ENCODE measurements at places on chromosomes 2 and 18.

DNA sequence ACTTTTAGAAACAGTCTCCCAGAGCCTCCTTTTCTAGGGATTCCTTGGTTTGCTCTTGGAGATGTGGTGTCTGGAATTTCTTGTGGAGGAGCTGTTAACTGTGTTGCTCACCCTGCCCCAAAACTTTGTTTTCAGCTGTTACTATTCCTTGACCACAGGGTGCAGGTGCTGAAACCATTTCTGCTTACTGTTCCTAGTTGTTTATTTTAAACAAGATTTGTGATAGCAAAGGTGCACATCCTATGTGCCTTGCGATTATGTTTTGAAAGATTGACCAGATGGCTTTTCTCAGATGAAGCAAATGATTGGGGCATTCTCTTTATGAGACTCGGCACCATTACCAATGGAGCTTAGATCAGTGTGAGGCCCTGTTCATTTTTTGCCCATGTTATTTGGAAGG, 111.2 kb downstream of the RAB3GAP1 start:
- no peak for DNase-seq

DNA sequence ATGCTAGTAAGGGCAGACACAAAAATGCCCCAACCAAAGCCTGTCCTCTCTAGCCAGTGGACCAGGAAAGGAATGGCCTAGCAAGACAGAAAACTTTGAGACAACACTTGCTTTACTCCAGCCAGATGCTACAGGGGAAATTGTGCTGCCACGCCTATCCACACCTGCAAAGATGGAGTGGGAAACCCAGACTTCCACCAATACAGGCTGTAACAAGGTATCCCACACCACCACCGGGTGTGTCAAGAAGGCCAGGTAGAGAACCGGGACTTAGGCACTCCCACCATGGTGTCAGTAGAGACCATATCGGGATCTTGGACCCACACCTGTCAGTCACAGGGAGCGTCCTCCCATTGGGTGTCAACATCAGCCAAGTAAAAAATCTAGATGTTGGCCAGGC, 16.2 kb upstream of the ESPNL start:
- DNase-seq = peak; percentile 8

- DNase-seq = no peak
Measured at GRCh38 chr18:79952456-79952995, 1.1 kb upstream of the SLC66A2 start.

- DNase-seq = peak; percentile 42
Measured at GRCh38 chr2:240435948-240436682, 652 bp downstream of the GPC1 start.

DNA sequence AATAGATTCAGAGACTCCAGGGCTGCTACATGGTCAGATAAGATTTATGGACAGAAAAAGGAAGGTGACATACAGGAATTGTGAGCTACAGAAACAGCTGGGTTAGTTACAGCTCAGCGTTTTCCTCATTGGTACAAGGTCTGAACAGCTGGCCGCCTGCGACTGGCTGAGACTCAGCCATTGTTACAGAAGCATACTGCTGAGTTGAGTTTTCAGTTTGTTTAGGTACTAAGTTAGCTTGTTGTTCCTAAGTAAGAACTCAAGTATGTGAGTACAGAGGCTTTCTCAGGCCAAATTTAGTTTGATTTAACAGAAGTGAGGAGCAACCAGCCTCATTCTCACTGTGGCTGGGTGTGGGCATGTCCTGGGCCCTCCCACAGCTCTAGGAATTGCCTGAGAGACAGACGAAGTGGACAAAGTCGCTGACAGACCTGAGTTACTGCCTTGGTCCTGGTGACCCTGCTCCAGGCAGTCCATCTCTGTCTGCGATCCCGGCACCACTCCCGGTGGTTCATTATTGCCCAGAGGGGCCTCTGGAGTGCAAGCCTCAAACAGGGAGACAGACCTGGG, 27.8 kb upstream of the RHOB start:
- DNase-seq = no peak

DNA sequence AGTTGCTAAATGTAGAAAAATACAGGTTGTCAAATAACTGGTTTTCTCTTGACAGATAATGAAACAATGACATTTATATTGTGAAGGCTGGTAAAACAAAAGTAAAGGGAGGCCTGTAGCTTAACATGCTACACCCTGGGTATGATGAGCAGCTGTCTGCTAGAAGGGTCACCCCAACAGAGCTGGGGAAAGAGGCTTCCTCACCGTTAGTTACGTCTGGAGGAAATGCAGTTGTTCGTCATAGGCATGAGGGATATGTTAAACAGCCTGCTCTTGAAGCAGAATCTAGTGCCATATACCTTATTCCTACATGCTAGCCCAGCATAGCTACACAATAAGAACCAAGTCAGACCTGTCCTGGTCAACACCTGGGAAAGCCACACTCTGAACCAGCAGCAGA, 49.9 kb downstream of the LPIN2 start:
- peak; percentile 45 for DNase-seq

DNA sequence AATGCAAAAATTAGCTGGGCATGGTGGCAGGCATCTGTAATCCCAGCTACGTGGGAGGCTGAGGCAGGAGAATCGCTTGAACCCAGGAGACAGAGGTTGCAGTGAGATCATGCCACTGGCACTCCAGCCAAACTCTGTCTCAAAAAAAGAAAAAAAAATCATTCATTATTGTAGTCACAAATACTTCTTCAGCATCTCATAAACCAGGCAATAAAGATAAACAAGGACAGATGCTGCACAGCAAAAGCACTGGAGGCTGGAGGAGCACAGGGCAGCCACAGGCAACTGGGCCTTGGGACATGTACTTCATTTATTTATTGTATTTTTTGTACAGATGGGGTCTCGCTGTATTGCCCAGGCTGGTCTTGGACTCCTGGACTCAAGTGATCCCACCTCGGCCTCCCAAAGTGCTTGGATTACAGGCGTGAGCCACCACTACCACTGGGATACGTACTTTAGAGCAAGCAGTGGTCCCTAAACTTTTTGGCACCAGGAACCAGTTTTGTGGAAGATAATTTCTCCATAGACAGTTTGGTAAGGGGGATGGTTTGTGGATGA, 16.8 kb upstream of the MAT2A start:
- no peak for DNase-seq

- no peak for DNase-seq
Measured at GRCh38 chr18:35508746-35509338, 11.1 kb upstream of the INO80C start.

- no peak for DNase-seq
Measured at GRCh38 chr18:63477200-63477599, 442 bp downstream of the SERPINB5 start.

DNA sequence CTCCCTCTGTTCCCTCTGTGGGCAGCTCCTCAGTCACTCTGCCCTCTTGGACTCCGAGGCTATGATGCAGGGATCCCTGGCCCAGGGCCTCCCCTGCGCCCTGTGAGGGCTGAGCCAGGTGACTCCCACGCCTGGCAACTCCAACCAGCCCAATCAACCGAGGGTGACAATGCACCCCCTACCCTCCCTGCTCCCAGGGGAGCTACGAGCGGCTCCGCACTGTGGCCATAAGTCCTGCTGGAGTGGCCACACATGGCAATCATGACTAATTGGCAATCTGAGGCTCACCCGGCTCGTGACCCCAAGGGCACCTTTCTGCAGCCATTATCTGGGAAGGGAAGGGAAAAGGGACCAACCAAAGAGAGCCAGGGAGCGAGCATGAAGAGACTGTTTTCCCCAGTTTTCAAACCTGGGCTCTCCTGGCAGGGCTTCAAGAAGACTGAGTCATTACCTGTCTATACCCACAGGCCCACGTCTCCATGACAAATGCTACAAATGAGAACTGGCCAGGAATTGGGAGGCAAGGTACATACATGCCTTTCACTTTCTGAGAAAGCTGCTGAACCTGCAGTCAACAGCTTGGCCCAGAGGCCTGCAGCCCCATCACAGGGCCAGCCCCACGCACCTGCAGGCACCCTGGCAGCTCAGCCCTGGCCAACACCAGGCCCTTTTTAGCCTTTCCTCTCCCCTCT, 45.1 kb downstream of the RPL31 start:
- no peak for DNase-seq

- DNase-seq = no peak
Measured at GRCh38 chr2:46485002-46485401, 5.6 kb downstream of the TMEM247 start.

- DNase-seq = peak; percentile 14
Measured at GRCh38 chr18:72868585-72869225, 918 bp upstream of the NETO1 start.

- DNase-seq = no peak
Measured at GRCh38 chr18:40553029-40553428, 1402.0 kb upstream of the PIK3C3 start.

GRCh38 chr18:55247032-55247431, 287.8 kb upstream of the CCDC68 start:
- DNase-seq = no peak

DNA sequence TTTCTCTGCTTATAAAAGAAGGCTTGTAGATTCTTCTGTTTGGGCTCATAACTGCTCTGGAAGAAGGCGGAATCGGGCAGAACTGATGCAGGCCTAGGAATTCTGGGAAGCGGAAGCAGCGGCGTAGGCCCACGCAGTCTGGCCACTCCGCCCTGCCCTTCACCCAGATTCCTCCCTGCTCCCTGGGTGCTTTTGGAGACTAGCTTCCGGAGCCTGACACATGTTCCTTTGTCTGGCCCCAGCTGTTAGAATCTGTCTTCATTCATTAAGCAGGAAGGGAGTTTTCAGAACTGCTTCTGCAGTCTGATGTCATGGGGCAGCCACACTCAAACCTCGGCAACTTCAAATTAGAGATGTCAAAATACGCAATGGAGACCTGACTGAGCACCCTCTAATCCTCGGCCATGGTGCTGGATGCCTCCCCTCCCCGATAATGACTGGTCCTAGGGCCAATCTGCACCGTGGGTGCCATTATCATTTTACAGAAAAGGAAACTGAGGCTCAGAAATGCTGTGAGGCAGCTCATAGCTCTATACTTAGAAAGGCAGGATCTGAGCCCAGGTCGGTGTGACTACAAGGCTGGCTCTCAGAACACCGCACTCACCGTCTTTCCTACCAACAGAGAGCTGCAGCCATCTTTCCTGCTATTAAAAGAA, 275.7 kb downstream of the MYCN start:
- DNase-seq = no peak

DNA sequence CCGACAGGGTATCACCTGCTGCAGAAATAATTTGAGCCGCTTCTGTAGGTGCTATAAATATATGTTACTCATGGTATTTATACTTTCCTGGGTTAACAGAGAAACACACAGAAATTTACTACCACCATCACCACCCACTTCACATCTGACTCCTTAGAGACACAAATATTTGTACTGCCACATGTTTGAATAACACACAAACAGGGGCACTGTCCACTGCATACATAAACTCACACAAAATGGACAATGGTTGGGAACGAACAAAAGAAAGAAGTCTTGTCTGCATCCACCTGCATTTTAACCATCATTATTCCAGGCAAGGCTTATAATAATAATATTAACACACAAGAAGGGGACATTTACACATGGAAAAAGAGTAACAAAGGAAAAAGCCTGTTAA, 24.0 kb downstream of the IMMT start:
- no peak for DNase-seq

DNA sequence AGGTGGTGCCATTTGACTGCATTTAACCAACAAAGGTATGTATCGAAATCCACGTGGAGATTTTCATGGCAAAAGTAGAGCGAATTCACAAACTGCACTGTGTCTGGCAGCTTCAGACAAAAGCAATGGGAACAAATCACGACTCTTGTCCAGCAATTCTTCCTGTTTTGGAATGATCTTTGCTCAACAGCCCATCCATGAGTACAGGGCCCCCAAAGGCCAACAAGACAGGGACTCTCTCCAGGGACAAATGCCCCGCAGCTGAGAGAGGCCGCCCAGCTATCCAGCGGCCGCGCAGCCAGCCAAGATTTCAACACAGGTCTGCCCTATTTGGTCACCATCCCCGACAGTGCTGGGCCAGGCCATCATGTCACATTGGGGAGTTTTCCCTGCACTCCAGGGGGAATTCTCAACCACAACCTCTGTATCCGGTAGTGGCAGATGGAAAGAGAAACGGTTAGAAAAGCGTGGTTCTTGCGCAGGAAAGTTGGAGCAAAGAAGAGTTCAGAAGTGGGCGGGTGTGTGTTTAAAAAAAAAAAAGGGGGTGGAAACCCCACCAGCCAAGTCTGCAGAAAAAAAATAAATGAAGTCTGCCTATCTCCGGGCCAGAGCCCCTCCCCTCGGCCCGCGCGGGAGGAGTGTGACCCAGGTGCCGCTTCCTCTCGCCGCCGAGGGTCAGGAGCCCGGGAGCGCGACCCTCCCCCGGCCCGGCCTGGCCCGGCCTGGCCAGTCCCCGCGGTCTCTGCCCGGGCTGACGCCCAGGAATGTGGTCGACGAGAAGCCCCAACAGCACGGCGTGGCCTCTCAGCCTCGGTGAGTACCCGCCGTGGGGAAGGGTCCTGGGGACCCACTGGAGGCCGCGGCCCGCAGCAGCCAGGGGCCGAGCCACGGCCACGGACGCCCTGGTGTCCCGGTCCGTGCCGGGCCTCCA, at the start of gene GYPC:
Gene GYPC, plus strand, starts transcription at position 659 of the 931 bp plus-strand sequence. Its CDS starts 106 bp downstream, at position 765.
- peak; percentile 68 for DNase-seq

DNA sequence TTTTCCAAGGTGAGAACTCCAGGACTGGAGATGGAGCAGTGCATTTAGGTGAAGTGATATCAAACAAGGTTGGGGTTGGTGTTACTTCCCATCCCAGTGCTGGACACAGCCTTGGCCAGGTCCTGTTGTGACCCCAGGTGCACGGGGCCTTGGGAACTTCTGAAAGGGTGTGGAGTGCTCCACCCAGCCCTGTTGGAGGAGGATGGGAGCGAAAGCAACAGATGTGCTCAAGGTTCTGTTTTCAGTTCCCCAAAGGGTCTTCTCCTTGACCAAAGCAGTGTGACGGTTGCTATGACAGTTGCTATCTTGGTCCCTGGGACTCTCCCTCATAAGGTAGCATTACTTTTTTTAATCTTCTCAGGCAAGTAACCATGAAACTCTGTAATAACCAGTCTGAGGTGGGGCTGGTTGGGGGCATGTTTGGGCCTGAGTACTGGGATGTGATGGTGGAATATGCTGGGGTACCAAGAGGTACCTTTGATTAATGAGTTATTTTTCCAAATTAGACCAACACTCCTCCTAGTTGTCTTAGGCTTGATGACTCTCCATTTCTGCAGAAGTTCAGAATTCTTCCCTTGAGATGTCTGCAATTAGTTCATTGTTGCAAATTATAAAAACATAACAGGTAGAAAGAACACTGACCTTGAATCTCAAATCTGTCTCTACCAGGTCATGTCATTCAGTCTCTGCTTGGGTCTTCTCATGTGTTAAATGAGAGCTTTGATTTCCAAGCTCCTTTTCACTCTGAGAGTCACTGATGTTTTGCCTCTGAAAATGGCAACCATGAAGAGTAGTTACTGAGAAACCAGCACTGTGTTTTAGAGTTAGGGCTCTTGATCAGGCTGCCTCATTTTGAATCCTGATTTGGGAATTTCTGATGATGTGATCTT, 154.5 kb downstream of the RPIA start:
- DNase-seq = no peak

GRCh38 chr18:13915391-13915790, at the start of gene MC2R:
Gene MC2R, minus strand, starts transcription at chr18:13915536. Its CDS starts 30,018 bp downstream, at chr18:13885518.
- DNase-seq = no peak

DNA sequence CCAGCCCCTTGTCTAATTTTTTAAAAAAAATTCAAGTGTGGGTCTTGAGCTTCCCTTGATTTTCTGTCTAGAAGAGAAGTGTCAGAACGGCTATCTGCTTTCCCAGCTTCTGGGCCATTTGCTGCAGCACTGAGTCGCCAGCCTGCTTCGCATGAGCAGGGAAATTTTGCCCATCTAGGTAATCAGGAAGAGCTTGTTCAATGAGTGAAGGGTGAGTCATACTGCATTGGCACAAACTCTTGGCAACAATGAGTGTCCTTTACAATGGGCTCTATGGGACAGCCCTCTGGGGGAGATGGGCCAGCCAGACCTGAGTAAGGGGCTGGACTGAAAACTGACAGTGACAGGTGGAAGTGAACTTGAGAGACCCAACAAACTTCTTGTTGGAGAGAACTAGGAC, 2.4 kb upstream of the RNF144A start:
- DNase-seq = peak; percentile 55

All from activated T-cell treated with anti-CD3 and anti-CD28 coated beads, Interleukin-2, amount 50 U/mL, for 48 hours (primary cell).